ENCODE measurements at places on chromosomes 1 and 21.
A peak's percentile ranks its signal among the peaks of the same experiment; 100 is the strongest.

DNA sequence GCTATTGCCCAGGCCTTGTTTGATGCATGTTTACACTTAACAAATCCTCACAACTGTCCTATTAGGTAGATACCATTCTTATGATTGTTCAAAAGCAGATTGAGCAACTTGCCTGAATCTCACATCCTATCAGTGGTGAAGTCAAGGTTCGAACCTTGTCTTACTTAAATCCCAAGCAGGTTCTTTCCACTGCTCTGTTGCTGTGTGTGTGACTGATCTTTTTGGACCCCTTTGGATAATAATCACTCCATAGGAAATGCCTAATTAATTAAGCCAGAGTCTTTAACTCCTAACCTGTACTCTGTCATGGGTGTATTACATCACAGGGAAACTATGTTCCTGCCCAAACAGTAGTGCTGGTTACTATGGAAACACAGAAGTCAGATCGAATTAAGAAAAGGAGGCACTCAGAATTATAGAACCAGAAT lies 84.2 kb downstream of the SPATA46 start:
- DNase-seq: no peak

DNA sequence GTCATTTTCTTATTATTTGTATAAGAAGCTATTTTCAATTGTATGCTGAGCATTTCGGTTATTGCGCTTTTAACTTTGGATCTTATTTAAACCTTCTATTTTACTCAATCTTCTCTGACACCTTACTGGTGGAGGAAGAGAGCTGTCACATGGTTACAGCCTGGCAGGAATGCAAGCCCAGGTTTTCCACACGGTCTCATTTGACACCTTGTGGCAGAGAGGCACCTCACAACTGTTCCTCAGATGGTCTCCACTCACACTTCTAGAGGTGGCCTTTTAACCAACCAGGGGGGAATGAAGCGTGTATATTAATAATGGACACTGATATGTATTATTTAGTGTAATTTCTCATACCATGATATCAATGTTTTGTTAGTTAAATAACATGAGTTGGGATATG lies 9.6 kb downstream of the OR2T33 start:
- no peak for DNase-seq

- no peak for DNase-seq
Observed at GRCh38 chr1:81921344-81921743, 120.6 kb downstream of the ADGRL2 start.

- DNase-seq: no peak
Observed at GRCh38 chr1:12244078-12244477, 14.2 kb downstream of the VPS13D start.

DNA sequence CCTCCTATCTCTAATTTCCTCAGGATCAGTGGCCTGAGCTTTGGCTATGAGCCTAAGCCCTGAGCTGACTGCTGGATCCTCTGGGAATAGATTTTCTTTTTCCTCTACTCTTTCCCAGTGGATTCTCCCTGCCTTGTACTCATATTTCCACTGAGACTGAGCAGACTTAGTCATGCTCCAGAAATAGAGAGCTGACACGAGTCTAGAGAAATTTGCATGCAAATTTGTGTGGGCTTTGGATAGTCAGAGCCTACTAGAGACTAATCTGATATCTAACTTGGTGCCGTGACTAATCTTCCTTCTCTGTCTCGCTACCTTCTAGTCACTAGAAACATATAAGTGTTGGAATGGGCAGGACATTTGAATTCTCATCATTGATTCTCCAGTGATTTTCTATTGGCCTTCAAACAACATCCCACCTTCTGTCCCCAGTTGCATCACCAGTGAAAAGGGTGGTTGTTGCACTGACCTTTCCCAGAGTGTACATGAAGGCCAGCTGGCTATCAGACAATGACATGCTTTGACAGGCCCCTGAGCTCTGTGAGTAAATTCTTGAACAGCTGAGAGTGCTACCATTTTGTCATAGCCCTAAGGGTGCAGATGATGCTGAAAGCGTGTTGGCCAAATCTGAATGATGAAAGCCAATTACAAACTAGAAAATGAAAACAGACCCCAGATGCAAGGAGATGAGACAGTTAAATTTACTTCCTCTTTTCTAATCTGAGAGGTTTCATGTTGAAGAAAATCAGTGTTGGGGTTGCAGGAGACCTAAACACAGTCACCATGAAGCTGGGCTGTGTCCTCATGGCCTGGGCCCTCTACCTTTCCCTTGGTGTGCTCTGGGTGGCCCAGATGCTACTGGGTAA lies at the start of gene FCRLA:
Gene FCRLA, plus strand, starts transcription at position 748 of the 866 bp plus-strand sequence. Its CDS starts 36 bp downstream, at position 784.
- no peak for DNase-seq

- DNase-seq: no peak
Observed at GRCh38 chr1:201676641-201677040, 137.7 kb downstream of the NAV1 start.

- DNase-seq: peak; percentile 86
Observed at GRCh38 chr1:154434346-154435085, 29.4 kb downstream of the IL6R start.

DNA sequence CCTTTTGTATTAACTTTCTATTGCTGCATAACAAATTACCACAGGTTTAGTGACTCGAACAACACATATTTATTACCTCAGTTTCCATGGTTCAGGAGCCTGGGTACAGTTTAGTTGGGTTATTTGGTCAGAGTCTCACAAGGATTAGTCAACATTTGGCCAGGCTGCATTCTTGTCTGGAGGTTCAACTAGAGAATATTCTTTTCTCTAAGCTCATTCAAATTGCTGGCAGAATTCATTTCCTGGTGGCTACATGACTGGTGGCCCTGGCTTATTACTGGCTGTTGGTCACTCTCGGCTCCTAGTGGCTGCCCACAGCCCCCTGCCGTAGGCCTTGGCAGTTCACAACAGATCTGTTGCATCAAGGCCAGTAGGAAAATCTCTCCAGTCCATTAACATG lies 81.1 kb upstream of the ADAR start:
- no peak for DNase-seq

- peak; percentile 50 for DNase-seq
Observed at GRCh38 chr1:54499360-54500106, 48.5 kb upstream of the ACOT11 start.

- DNase-seq: no peak
Observed at GRCh38 chr1:29500041-29500440, 263.7 kb downstream of the PTPRU start.

DNA sequence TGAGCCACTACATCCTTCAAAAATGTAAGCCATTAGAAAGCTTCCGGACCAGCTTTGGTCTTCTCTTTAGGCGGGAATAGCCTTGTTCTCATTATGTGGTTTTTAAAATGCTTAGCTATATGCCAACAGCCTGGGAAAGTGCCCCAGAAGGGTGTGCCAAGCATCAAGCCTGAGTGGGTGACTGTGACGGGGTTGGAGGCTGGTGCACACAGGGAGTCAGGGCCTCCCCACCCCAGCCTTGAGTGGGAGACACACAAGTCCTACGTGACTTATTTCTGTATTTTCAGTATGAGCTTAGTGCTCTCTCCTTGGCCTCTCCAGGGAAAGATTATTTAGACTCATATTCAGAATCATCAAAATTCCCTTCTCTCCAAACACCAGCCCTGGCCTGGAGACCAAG lies 9.8 kb downstream of the UBASH3A start:
- no peak for DNase-seq

- DNase-seq: no peak
Observed at GRCh38 chr21:35017256-35017655, 31.8 kb downstream of the RUNX1 start.

GRCh38 chr1:213296558-213296957 lies 245.5 kb downstream of the RPS6KC1 start:
- no peak for DNase-seq

- no peak for DNase-seq
Observed at GRCh38 chr1:108657356-108658080, 3.4 kb downstream of the HENMT1 start.

- no peak for DNase-seq
Observed at GRCh38 chr21:35743571-35743970, 316.8 kb downstream of the SETD4 start.

DNA sequence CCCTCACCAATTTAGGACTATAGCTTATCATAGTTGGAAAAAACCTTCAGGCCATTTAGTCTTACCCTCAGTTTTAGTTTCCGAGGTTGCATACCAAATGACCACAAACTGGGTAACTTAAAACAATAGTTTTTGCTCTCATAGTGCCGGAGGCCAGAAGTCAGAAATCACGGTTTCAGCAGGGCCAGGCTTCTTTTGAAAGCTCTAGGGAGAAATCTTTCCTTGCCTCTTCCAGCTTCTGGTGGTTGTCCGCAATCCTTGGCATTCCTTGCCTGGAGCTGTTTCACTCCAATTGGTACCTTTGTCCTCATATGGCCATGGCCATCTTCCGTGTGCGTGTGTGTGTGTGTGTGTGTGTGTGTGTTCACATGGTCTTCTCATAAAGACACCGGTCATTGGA lies 12.4 kb upstream of the PLXNA2 start:
- no peak for DNase-seq

GRCh38 chr1:76374086-76374485 lies 299.5 kb downstream of the ST6GALNAC3 start:
- no peak for DNase-seq

- no peak for DNase-seq
Observed at GRCh38 chr1:157113106-157113505, 13.5 kb upstream of the ETV3L start.

DNA sequence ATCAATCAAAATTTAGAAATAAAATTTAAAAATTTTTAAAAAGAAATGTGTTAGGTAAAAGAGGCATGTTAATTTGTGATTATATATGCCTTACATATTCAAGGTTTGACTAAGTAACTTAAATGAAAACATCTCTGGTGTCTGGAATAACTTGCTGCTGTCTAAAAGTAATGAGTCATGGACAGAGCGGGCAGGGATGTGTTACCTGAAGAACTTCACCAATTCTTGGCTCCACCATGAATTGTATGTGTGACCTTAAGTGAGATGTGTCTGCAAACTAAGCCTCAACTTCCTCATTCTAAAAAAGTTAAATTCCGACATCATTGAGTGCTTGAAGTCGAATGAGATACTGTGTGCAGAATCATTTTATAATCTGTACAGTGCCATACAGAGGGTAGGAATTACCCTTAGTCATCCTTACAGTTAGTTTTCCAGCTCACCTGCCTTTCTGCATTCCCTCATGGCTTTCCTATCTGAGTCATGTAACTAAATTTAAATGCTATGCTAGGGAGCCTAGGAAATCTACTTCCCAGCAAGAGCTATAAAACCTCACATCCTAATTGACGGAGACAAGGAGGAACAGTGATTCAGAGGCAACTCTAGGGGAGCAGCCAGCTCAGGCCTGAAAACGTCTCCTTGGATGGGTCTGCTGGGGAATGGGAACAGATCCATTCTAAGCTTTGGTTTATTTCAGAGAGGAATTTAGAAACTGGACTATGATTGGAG lies 100.7 kb upstream of the TSPAN2 start:
- DNase-seq: no peak

DNA sequence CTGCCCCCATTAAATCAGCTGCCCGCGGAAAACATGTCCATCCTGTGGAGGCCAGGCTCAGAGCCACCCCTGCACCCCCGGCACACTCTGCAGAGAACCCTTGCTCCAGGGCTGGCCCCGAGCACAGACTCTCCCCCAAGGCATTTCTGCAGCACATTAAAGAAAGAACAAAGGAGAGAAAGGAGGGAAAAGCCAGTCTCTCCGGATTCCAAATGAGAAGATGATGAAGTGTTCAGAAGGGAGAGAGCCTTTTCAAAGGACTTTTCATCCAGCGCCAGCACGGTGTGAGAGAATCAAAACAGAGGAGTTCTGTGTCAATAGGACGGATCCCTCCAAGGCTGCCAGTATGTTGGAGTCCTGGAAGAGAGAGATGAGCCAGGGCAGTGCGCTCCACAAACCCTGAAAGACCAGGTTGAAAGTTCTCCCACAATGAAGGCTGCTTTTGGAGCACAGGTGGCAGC lies 498.3 kb downstream of the NPHP4 start:
- no peak for DNase-seq

DNA sequence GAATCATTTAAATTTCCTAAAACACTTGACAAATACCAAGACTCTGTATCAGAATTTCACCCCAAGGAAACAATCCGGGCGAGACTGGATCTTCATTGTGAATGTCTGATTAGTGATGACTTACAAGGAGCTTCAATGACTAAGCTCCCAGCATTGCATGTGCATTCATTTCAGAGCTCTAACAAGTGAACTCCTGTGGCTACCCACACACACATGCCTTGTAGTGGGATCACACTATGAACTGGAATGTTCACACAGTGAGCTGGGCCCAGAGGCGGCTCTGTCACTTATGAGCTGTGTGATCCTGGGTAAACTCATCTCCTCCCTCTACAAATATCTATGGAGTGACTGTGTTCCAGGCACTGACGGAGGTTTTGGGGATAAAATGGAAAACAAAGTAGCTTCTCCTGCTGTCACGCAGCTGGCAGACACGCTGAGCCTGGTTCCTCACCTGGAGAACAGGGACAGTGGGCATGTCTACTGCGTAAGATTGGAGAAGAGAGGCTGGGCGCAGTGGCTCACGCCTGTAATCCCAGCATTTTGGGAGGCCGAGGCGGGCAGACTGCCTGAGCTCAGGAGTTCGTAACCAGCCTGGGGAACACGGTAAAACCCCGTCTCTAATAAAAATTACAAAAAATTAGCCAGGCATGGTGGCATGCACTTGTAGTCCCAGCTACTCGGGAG lies 56.9 kb downstream of the CLSTN1 start:
- no peak for DNase-seq

DNA sequence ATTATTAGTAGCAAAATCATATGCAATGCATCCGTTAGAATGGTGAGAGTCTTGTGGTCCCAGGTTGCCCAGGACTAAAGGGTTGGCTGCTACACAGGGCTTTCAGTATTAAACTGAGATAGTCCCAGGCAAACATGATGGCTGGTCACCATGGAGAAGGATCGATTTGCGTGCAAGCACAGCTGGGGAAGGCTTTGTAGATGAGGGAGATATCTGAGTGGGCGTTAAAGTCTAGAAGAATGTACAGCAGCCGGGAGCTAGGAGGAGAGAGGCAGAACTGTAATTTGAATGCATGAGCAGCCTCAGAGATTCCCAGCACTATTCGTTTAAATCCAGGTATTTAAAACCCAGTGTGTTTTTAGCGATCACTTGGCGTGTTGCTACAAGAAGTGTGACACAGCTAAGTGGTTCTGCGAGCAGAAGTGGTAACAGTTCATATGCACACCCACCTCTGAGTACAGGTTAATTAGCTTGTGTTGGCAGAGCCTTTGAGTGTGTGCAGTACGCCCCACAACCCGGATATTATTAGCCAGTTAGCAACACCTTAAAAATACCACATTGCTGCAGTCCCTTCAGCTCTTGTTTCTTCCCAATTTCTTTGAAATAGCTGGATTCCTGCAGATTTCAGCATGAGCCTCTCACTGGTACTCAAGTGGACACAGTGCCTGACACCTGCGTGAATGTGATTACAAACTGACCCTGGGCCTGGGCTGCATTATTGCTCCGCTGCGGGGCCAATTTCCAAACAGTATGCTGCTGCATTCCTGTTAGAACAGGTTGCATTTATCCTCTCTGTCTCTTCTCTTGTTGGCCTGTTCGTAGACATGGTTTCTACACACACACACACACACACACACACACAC lies 67.2 kb upstream of the SCAF4 start:
- DNase-seq: no peak

Data from left ventricle myocardium superior (tissue), 1 donor.